ENCODE measurements at places on chromosomes 2 and 18.

GRCh38 chr2:73078457-73079411 lies 7.2 kb upstream of the SFXN5 start:
- DNase-seq: no peak

DNA sequence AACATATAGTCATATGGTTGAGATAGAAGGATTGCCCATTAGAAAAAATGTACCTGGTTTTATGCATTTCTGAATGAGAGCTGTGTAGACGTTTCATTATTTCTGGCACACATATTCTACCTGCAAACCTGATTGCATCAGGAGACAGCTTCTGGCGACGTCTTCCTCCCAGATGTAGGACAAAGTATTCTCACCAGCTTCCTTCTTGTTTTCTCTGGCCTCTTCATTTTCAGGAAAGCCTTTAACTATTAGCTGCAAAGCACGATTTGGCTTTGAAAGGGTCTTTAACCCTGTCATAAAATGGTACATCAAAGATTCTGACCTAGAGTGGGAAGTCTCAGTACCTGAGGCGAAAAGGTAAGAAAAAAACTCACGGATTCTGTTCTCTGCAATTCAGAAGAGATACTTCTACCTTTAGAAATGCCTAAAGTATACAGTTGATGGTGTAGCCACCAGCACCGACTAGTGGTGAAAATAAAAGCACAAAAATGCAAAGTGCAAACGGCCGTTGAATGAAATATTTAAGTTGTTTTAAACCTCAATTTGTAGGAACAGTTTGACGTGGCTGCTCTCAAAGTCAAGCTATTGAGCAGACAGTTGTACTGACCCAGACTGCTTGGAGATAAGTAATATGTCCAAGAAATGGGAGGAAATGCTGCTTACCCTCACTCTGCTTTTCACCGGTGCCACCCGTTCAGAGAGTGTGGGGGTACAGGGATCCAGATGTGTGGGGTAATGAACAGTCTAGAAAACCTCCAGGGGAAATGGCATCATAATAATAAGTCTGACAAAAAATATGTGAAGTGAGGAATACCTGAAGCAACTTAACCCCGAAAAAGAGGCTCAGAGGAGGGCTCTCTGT lies 20.2 kb downstream of the IL18RAP start:
- DNase-seq: peak; percentile 50

- DNase-seq: peak; percentile 13
Observed at GRCh38 chr2:71100195-71100964, 29.6 kb downstream of the MCEE start.

GRCh38 chr2:114661971-114662939 lies 219.8 kb downstream of the DPP10 start:
- no peak for DNase-seq

GRCh38 chr2:140027320-140027719 lies 1247.1 kb upstream of the NXPH2 start:
- DNase-seq: no peak

GRCh38 chr2:19355931-19356544 lies 2.4 kb downstream of the OSR1 start:
- no peak for DNase-seq

GRCh38 chr2:126175222-126175621 lies 480.7 kb upstream of the GYPC start:
- no peak for DNase-seq

- no peak for DNase-seq
Observed at GRCh38 chr18:58287353-58288274, 243.6 kb downstream of the NEDD4L start.

DNA sequence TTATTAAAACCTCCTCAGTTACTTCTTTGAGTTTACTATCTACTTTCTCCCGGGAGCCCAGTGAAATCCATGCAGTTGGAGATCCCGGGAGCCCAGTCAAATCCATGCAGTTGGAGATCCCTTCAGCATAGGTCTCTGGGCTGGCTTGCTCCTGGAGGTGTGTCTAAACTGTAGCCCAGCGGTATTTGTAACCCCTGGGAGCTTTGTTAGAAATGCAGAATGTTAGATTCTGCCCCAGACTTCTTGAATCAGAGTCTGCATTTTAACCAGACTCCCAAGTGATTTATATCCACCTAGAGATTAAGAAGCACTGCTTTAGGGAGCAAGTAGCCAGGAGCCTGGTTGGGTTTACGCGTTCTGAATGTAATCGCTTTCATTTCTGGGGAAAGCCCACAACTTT lies 54.5 kb downstream of the ARHGAP28 start:
- DNase-seq: no peak

DNA sequence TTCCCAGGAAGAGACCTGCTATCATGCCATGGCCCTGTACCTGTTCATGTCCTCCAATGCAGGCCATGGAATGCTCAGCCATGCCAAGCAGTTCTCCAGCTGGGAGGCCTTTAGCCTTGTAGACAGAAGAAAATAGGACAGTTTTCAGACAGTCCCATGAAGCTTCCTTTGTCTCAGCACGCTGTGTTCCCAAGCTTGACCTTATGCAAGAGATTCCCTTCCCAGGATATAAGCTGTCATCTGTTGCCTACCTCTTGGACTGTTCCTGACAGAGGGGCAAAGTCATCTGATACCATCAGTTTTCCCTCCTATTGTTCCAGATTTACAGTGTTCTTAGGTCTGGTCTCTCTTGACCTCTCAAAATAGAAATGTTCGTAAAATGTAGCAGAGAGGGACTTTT lies 96.6 kb upstream of the EML6 start:
- no peak for DNase-seq

DNA sequence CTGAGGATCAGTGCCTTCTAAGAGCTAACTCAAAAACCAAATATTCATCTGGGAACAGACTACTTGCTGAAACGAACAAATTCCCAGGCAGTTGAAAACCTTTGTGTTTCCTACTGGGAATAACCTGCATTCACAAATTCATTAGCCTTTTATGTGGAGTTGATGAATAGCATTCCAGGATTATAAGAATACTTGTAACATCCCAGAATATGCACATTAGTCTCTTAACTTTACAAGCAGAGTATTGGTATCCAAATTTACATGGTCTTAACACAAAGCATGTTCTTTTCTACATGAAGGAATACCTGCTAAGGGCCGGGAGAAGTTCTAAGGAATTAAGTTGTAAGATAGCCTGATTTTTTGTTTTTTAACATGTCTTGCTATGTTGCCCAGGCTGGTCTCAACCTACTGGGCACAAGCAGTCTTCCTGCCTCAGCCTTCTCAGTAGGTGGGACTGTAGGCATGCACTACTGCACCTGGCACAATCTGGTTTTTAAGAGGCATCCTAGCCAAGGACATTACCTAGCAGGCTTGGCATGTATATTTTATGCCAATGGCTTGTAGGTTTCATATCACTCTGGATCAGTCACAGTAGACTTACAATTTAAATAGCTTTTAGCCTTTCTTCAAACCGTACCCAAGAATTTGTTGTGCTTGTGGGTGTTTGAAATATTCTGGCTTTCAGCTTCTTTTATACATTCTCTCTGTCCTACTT lies 50.7 kb downstream of the MGAT5 start:
- no peak for DNase-seq

DNA sequence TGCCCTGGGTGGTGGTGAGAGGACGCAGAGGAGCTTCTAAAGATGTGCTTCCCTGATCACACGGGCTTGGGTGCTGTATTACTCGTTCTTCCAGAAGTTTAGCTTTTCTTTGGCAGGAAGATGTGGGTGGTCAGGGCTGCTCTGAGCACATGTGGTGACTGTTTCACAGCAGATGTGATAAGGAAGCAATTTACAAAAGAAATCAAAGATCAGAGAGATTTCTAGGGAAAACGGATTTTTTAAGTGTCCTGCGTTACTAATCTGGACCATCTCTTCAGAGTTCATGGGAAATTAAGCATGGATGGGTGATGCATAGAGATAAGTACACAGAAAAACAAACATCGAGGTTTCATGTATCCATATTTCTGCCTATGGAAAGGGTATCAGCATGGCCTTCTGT lies 99.4 kb downstream of the WDSUB1 start:
- no peak for DNase-seq

- DNase-seq: no peak
Observed at GRCh38 chr2:110157153-110157793, 41.7 kb upstream of the MALL start.

- DNase-seq: no peak
Observed at GRCh38 chr2:207215308-207215707, 49.6 kb upstream of the KLF7 start.

GRCh38 chr2:191922736-191923651 lies 76.1 kb upstream of the CAVIN2 start:
- DNase-seq: no peak

DNA sequence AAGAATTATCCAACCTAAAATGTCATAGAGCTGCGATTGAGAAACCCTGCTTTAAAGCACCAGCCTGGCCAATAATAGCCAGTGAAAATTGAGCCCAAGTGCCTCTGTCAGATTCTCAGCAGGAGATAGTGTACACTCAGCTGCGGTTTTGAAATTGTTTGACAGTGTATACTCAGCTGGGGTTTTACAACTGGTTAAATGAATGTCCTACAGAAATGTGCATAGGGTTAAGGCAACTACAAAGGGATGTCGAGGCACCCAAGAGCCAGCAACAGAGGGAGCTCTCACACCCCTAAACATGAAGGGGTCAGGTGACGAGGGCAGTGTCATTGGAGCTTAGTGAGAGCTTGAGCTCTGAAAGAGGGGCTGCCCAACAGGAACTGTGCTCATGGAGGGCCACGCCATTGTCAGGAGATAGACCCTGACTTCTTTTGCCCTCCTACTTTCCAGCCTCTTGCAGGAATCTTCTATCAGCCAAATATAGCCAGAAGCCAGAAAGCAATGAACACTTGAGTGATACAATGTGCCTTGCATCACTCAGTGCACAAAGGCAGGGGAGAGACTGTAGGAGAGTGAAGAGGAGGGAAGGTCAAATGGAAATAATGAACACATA lies 15.1 kb downstream of the ACTG2 start:
- peak; percentile 64 for DNase-seq

- DNase-seq: no peak
Observed at GRCh38 chr2:218834685-218835084, 3.1 kb upstream of the PRKAG3 start.

- DNase-seq: no peak
Observed at GRCh38 chr18:76838182-76838581, 15.8 kb downstream of the ZNF236 start.

DNA sequence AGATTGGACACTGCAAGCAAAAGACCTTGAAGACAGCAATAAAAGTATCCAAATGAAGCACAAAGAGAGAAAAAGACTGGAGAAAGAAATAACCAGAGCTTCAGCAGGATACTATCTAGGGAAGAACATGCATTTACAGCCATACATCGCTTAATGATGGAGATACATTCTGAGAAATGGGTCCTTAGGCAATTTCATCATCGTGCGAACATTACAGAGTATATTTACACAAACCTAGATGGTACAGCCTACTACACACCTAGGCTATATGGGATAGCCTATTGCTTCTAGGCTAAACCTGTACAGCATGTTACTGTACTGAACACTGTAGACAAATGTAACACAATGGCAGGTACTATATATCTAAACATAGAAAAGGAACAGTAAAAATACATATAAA lies 11.9 kb downstream of the OLA1 start:
- no peak for DNase-seq

DNA sequence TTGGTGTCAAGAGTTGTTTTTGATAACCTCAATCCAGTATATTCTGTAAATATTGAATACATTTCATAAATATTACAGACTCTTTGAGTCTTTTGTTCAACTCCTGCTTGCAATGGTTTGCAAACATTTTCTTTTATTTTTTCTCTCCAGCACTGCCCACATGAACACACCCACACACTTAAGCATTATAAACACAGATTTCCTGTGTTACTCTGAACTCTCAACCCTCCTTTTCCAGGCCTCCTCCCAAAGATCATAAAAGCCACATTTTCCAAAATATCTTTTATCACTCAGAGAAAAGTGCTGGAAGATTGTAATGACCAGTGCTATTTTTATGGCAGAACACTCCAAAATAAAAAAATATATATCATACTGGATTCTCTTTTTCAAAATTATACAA lies 20.5 kb downstream of the ARHGAP25 start:
- no peak for DNase-seq

DNA sequence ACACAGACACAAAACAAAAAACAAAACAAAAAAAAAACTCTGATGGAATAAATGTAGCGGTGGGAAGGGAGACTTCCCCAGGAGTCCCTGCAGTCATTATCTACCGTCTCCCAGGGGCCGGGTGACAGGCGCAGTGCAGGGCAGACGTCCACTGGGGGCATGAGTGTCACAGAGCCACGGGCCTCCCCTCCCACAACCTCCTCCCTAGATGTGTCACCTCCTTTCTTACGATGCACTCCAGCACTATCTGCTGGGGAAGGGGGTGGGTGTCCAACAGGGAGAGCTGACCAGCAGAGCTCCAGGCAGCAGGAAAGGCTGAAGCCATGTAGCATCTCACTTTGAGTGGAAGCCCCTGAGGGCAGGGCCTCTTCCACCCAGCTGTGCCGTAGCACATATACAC lies 84.5 kb downstream of the LONRF2 start:
- DNase-seq: no peak

GRCh38 chr2:129798301-129798581 lies 181.2 kb upstream of the RAB6C start:
- DNase-seq: no peak

GRCh38 chr2:150997702-150998440 lies 263.8 kb downstream of the RBM43 start:
- DNase-seq: no peak

DNA sequence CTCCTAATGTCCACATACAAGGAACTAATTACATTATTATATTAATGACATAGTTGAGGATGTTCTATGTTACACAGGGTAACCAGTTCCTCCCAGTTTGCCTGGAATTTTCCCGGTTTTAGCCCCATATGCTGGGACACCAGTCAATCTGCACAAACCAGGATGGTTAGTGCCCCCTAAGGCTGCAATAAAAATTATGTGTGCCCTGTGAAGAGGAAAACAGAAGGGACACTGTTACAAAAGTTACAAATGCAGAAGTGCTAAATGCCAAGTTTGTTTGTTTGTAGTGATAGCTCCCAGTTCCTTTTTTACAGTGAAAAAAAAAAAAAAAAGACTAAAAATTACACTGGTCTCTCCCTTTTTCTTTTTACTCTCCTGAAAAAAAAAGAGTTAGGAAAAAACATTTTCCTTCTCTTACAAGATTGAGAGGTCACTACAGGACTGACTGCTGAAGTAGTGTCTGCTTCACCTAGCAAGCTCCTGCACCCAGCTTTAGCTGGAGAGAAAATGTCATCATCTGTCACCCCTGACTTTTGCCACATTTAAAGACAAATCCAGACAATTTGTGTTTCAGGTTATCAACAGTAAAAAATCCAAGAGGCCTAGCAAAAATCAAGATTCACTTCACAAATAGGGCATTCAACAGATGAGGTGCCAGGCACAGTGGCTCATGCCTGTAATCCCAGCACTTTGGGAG lies 3.2 kb downstream of the ANKRD44 start:
- no peak for DNase-seq

DNA sequence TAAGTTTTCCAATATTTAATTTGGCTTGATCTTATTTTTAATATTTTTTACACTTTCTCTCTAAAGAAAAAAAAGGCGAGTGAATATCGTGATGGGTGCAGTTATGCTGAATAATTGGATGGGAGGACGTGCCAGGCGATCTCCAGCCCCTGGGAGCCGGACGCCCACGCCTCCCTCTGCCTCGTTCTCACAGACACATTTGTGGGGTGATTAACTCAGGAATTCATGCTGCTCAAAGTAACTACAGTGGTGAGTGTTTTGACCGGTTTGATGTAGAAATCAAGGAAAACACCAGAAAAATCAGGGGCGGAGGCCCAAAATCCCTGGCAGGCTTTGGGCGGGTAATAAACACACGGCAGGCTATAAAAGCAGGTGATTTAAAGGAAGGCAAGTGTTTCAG lies 736.8 kb upstream of the SALL3 start:
- DNase-seq: no peak

GRCh38 chr18:55430026-55430425 lies 158.0 kb downstream of the TCF4 start:
- DNase-seq: no peak

Data from activated CD4-positive, alpha-beta T cell treated with anti-CD3 and anti-CD28 coated beads for 4 hours (primary cell).